ENCODE measurements at places on chromosomes 6 and 20.

DNA sequence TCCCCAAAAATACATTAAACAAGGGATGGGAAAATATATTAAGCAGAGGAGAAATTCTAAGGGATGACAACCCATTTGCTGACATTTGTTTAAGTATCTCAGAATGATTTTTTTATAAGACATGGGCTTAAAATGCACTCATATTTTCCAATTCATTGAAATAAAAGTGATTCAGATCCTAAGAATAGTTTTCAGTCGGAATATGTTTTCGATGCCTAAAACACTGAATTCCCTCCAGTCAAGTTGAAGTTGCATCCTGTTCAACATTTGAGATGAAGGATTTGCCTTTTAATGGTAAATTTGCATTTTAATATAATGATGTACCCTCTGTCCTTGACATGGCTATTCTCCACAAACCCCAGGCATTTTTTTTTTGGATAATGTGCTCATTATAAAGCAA is 79.3 kb downstream of the PTCHD4 start:
- DNase-seq, result no peak

- DNase-seq, result no peak
Observed at GRCh38 chr20:63328026-63328700, 33.0 kb downstream of the CHRNA4 start.

GRCh38 chr6:56243518-56244070 is 3.8 kb downstream of the COL21A1 start:
- no peak for DNase-seq

DNA sequence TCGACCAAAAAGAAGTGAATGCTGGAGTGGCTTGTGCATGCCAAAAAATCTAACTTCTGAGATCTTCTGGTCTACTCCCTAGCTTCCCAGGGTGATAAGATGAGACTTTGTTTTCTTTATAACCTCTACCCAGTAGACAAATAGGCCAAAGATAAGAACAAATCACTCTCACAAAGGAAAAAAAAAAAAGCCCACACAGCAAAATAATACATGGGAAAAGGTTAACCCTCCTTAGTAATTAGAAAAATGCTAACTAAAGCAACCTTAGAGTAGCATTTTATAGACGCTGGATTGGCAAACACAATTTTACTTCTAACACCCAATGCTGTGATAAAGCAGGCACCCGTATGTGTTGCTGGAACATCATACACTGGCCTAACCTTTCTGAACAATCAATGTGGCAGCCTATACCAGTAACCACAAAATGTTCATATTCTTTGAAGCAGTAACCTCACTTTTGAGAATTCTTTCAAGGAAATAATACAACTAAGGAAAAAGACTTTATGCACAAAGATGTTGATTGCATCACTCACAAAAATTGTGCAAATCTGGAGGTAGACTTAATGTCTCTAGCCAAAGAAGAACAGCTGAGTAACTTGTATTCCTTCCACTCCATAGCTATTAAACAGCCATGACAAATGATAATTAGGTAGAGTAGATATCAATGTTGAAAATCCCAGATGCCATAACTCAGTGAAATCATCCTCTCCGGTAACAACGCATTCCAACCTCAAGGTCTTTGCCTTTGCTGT is 116.3 kb upstream of the QKI start:
- DNase-seq, result no peak

GRCh38 chr20:9506964-9507369 is 7.4 kb upstream of the LAMP5 start:
- no peak for DNase-seq

DNA sequence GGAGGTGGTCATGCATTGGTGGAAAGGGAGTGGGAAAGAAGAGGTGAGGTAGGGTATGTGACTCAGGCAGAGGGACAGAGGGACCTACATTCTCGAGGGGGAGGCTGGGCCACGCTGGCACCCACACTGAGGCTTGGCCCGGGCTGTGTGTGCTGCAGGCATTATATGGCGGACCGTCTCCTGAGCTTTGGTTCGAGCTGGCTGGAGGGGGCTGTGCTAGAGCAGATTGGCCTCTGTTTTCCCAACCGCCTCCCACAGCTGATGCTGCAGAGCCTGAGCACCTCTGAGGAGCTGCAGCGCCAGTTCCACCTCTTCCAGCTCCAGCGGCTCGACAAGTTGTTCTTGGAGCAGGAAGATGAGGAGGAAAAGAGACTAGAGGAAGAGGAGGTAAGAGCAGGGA is 23.4 kb downstream of the DNPH1 start:
- DNase-seq, result no peak

DNA sequence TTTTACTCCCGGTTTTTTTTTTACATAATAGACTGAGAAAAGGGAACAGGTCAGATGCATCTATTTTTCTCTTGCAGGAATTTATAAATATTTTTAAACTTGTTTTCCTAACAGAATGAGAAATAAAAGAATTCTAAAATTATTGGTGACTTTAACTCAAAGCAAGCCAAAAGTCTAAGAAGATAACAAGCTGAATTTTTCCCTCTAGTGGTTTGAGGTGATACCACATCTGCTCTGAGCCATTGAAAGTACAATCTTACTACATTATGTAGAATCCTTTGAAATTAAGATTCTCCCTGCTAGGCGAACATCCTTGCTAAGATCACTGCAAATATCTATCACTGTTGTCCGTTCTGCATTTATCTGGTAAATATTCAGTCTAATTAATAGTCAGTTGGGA is 10.7 kb upstream of the STMND1 start:
- DNase-seq, result no peak

GRCh38 chr6:53624502-53624901 is 41.1 kb downstream of the KLHL31 start:
- no peak for DNase-seq

DNA sequence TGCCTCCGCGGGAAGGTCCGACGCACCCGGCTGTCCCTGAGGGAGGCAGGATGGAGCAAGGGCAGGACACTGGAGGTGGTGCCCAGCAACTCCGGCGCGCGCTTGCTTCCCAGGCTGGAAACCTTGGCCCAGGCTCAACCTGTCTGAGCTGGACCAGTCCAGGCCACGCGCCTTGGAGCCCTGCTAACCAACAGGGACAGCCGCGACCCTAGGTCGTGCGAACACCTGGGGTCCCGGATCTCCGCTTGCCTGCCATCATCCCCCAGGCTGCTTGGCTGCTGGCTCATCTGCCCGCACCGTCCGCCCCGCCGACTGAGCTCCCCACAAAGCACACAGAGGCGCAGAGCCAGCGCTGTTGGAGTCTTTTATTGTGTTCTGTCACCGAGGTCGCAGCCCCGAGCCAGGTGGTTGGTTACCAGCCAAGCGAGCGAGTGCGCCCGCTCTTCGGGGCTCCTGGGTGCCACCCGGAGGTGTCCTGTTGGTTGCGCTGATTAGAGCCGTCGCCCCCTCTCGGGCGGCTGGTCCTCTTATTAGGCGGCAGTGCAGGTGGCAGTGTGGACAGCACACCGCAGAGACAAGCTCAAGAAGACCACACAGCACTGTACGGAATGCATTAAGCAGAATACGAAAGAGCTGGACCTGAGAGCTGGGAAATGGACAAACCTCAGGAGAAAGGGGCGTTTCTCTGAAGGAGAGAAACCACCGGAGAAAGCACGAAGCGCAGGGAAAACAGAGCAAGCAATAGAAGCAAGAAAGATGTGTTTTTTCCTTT is 3.8 kb downstream of the COL12A1 start:
- peak; percentile 31 for DNase-seq

DNA sequence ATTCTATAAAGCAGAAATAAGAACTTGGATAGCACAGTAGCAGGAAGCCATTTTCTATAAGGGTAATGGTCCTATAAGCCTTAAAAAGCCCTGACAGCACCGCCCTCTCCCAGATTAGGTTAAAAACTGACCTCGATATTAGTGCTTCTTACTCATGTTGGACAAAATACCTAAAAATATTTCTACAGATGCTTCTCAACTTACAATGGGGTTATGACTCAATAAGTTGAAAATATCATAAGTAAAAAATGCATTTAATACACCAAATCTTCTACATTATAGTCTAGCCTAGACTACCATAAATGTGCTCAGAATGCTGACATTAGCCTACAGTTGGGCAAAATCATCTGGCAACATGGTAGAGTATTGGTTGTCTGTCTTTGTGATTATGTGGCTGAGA is 70.3 kb downstream of the SESN1 start:
- no peak for DNase-seq

GRCh38 chr6:148842296-148843019 is 95.6 kb downstream of the UST start:
- DNase-seq, result no peak

- no peak for DNase-seq
Observed at GRCh38 chr6:2596222-2596621, 154.5 kb downstream of the MYLK4 start.

DNA sequence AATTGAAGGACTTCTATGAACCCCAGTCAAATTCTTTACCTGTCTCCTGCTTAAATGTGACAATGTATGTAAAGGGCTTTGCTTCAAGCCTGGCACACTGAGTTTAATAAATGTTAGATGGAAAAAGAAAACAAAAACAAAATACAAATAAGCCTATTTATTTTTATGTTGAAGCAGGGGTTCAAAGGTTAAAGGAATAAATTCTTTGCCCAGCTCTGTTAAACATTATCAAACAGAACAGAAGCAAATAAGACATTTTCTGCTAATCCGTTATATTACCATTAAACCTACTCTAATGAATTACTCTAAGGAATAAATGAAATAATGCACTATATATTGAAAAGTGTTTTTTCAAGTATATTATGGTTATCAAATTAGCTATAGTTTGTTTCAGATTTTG is 182.5 kb upstream of the CEP162 start:
- no peak for DNase-seq

GRCh38 chr20:57786304-57786932 is 76.6 kb upstream of the PMEPA1 start:
- DNase-seq, result no peak

- no peak for DNase-seq
Observed at GRCh38 chr6:16420715-16421461, 182.5 kb downstream of the GMPR start.

GRCh38 chr20:50226093-50226974 is 35.7 kb downstream of the CEBPB start:
- no peak for DNase-seq

DNA sequence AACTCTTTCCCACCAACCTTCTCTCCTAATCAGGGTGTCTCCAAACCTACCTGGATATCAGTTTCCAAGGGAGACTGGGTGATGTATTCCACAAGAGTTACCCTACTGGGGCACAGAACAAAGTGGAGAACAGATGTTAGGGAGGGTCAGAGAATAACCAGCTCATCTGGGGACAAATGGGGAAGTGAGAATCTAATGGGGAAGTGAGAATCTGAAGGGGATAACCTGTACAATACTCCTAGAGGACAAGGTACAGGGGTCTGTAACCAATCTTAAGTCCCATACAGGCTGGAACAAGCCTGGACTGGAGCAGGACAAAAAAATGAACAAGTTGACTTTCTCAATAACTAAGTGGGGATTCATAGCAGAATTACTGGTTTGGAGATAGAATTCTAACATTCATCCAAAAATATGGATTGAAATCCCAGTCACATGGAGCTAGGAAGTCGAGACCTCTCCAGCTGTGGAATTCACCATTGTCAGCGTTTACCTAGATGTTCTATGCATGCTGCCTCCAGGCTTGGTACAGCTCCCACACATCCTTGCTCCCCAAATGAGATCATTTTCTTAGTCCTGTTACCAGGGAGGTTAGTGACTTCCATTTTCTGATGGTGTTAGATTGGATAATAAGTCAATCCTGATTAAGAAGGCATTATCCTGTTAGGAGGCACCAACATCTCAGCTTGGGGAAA is 214.8 kb upstream of the MOCS1 start:
- no peak for DNase-seq
